ENCODE measurements at places on chromosomes 13 and 19. TPM values are rescaled to one million over a fixed set of nuclear protein-coding genes. Genes with fewer than 3 reads are reported as not detected.

PPP2R1A gene
- total RNA-seq = 286 TPM

DNA sequence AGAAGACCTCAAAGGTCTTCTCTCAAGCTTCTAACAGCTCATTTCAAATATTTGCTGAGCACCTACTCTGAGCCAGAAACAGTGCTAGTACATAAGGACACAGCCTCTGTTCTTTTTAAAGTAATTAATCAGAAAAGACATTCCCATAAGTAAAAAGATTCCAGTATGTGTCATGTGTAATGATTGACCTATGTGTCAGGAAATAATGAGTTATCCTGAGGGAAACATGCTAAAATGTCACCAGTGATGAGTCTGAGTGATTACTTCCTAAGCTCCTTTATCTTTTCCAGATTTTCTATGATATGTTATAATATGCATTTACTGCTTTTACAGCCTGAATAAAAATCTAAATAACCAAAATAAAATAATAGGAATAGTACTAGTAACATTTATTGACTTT is 107.6 kb downstream of the SLC25A15 start:
- DNase-seq = no peak

LILRB2 gene
- total RNA-seq = 3.3 TPM

- DNase-seq = no peak
Measured at GRCh38 chr19:926589-927350, 935 bp downstream of the ARID3A start.

DNA sequence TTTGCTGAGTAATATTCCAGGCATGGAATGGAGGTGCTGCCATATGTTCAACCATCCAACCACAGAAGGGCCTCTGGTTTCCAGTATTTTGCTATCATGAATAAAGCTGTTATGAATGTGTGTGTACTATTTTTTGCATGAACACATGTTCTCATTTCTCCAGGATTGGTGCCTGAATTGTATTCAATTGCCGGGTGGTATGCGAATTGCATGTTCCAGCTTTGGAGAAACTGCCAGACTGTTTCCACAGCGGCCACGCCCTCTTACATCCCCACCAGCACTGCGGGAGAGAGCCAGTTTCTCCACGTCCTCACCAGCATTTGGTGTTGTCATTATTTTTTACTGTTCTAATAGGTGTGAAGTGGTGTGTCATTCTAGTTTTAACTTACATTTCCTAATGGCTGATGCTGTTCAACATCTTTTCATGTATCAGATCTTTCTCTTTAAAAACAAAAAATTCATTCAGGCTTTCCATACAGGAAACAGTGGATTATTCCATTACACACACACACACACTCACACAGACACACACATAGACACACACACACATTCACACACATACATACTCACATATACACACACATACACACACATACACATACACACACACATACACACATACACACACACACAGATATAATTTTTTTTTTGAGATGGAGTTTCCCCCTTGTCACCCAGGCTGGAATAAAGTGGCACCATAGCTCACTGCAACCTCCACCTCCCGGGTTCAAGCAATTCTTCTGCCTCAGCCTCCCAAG is 154.1 kb downstream of the PTPRS start:
- DNase-seq = no peak

CPT1C gene
- total RNA-seq = 14.2 TPM

KCNC3 gene
- 8.6 TPM for total RNA-seq

- DNase-seq = no peak
Measured at GRCh38 chr13:29917650-29918049, 67.2 kb upstream of the UBL3 start.

CERS4 gene
- total RNA-seq = 20.7 TPM

DNA sequence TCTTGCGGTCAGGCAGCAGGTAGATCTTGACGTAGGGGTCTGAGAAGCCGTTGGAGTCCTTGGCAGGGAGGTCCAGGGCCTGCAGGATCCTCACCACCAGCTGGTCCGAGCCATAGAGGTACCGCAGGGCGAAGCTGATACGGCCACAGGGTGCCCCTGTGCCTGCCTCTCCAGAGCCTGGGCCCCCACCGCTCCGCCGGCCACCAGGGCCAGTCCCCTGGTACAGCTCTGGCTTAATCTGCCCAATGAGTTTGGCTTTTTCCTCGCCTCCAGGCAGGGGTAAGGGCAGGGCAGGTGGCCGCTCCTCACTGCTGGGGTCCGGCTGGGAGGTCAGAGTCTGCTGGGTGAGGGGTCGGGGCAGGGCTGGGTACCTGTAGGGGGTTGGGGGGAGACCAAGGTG is 9.9 kb downstream of the SYT3 start:
- no peak for DNase-seq

DNA sequence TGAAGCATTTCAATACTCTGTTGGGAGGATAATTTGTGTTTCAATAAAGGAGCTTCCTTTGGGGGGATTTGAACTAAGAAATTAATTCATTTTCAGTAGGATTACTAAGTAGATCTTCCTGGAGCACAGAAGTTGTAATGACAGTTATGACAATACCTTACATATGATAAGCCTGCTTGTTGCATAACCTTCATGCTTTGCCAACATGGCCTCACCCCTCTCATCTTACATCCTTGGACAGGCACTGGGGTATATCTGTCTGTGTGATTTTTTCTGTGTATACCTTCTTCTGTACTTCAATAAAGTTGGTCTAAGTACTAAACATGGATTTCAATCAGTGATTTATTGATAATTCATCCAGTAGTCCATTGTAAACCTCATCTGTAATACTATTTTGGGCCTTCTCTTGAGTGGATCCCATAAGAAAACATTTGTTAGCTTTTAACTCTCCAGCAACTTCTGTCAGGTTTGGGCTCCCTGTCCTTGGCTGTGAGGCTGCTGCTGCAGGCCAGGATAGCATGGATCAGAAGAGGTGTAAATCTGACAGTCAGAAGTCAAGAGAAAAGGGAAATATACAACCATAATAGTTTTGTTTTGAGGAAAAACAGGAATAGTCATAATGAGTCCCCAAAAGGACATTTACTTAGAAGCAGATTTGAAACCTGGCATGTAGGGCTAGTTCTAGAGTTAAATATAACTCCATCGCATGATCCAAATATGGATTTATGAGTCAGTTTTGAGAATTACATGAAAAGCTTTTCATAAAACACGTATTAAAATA is 422.2 kb downstream of the KLF5 start:
- DNase-seq = no peak

DNA sequence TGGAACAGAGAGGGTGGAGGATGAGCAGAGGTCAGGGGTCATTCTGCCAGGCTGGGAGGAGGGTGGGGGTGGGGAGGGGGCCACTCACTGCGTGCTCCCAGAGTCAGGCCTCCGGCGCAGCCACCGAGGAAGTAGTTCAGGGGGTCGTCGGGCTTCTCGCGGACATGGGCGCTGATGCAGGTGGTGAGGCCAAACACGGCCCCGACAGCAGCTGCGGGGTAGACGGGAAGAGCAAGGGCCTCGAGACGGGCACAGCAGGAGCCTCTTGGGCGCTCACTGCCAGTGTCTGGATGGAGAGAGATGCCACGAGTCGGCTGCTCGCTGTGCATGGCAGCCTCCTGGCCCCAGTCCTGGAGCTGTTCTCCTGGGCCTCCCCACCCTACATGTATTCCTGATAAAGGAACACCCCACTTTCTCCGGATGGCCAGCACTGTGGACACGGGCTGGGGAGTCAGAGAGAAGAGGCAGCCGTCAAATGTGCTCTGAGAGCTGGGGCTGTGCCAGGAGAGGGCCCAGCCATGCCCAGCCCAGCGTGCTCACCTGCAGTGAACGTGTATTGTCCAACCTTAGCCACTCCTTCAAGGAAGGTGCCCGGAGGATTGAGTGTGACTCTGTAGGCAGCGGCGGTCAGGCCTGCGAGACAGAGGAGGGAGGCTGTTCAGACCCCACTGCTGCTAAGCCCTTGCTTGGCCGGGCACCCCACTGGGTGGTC is 7.1 kb downstream of the NDUFA11 start:
- DNase-seq = no peak

- DNase-seq = no peak
Measured at GRCh38 chr19:57052081-57052480, 67.7 kb upstream of the USP29 start.

- no peak for DNase-seq
Measured at GRCh38 chr19:33250500-33250899, 24.9 kb upstream of the SLC7A10 start.

SLITRK1 gene
- total RNA-seq = 0.12 TPM

- DNase-seq = no peak
Measured at GRCh38 chr19:43773725-43774102, 7.1 kb downstream of the KCNN4 start.

HRC gene
- total RNA-seq = 2.1 TPM

DNA sequence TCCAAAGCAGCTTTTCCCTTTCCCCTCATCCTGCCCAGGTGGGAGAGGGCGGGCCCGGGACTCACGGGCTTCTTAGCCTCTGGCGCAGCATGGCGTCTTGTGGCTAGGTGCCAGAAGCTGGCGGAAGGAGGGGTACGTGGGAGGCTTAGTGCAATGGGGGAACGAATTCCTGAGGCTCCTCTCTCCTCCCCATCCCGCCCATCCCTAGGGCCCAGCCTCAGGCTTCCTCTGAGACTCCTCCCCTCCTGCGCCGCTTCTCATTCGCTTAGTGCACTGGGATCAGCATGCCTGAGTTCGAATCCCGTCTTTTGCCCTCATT is 297.8 kb downstream of the ZNF536 start:
- DNase-seq = no peak

TM9SF2 gene
- 158 TPM for total RNA-seq

- no peak for DNase-seq
Measured at GRCh38 chr19:19914596-19914995, 13.8 kb downstream of the ZNF93 start.

GRCh38 chr13:34155931-34156607 is 338.1 kb downstream of the RFC3 start:
- DNase-seq = no peak

- no peak for DNase-seq
Measured at GRCh38 chr13:101982903-101983302, 418.9 kb downstream of the FGF14 start.

GRCh38 chr19:50899569-50899968 is 11.6 kb downstream of the KLK4 start:
- DNase-seq = no peak

- no peak for DNase-seq
Measured at GRCh38 chr13:32093006-32093405, 61.4 kb downstream of the FRY start.

DNA sequence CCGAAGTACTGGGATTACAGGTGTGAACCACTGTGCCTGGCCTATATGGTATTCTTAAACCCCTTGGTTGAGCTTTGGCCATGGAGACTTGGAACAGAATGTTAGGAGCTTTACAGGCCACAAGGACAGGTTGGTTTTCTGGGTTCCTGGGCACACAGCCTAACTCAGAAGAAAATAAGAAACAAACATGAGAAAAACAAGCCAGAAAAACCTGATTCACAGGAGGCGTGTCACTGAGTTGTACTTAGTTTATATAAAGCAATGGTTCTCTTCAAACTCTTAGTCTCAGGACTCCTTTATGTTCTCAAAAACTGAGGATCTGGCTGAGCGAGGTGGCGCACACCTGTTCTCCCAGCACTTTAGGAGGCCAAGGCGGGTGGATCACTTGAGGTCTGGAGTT is 125.1 kb upstream of the SPATA13 start:
- no peak for DNase-seq

DNA sequence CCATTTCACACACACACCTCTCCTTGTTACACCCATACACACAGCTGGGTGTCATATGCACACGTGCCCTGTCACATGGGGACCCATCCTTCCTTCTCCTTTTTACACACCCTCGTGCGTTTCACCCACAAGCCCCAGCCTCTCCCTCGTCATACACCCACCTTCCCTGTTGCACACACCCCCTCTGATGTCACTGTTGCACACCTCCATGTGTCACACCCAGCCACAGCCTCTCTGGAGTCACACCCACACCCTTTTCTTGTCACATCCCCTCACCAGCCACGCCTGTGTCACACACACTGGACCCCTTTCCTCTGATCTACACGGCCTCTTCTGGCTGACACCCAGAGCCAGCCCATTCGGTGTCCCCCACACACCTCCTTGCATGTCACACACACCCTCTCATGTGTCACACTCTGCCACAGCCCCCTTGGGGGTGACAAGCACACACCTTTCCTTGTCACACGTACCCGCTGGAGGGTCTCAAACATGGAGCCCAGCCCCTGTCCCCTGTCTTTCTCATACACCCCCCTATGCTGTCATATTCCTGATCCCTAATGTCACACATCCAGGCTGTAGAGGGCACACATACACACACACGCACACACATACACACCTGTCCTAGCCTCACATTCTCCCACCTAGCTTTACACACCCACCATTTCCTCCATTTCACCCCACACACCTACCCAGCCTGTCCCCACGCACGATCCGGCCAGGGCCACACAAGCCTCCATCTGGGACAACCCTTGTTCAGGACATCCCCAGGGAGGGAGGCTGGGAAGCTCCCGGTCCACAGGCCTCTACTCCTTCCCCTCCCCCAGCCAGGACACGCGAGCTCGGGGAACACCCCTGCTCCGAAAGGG is 1.4 kb downstream of the NOVA2 start:
- no peak for DNase-seq

- DNase-seq = no peak
Measured at GRCh38 chr13:44660050-44660449, 83.9 kb upstream of the TSC22D1 start.

DNA sequence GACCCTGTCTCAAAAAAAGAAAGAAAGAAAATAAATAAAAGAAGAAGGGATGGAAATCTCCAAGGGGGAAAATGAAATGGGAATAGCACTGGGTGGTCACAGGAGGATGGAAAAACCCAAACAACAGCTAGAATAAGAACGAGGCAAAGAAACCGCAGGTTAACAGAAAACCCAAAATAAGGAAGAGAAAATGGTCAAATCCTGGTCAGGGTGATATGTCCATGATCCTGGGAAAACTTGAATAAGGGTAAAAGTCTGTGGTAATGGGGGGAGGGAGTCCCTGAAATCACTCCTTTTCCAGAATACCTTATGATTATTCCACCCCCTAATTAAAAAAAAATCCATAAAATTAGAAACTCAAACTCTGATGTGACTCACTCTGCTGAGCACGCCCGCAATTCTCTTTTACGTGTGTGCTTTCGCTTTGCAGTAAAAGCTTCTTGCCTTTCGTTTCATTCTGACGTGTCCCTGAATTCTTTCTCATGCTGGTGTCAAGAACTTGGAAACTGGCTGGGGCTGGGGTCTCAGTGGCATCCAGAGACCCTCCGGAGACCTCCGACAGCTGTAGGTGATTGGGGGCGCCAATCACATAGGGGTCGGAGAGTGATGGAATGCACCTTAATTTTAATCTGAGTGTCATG is 4.3 kb upstream of the NAXD start:
- DNase-seq = no peak

NOVA2 gene
- 3.1 TPM for total RNA-seq

DNA sequence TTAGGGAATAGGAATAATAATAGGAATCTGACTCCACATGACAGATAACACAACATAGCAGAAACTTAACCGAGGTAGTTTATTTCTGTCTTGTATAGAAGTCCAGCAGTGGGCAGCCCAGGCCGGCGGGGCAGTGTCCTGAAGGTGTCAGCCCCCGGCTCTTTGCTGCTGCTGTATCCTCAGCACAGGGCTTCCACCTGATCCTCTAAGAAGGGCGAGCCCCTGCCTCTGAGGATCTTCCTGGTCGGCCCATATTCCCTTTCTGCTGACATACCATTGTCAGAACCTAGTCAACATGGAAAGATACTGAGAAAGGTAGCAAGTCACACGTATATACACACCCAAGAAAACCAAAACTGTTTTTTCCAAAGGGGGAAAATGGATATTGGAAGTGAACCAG is 56.2 kb upstream of the GPR183 start:
- no peak for DNase-seq

- DNase-seq = peak; percentile 91
Measured at GRCh38 chr19:55216461-55217198, 7.3 kb upstream of the PTPRH start.
